Natural killer cell (primary cell): ENCODE measurements at places on chromosomes 1 and 21.

GRCh38 chr1:247110627-247111258, 6.6 kb upstream of the ZNF669 start:
- no peak for DNase-seq

- DNase-seq, result no peak
Measured at GRCh38 chr1:233668146-233668724, 54.3 kb downstream of the KCNK1 start.

DNA sequence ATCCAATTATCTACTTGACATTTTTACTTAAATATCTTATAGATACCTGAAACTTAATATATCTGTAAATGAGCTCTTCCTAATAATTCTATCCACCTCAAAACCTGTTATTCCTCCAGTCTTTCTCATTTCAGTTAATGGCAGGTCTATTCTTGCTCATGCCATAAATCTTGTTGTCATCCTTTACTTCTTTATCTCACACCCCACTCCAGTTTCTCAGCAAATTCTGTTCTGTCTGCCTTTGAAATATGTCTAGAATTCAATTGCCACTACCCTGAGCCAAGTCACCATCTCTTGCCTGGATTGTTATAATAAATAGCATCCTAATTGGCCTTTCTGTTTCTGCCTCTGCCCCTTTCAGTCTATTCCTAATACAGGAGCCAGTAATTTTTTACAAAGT, 105.8 kb downstream of the MAN1A2 start:
- no peak for DNase-seq

DNA sequence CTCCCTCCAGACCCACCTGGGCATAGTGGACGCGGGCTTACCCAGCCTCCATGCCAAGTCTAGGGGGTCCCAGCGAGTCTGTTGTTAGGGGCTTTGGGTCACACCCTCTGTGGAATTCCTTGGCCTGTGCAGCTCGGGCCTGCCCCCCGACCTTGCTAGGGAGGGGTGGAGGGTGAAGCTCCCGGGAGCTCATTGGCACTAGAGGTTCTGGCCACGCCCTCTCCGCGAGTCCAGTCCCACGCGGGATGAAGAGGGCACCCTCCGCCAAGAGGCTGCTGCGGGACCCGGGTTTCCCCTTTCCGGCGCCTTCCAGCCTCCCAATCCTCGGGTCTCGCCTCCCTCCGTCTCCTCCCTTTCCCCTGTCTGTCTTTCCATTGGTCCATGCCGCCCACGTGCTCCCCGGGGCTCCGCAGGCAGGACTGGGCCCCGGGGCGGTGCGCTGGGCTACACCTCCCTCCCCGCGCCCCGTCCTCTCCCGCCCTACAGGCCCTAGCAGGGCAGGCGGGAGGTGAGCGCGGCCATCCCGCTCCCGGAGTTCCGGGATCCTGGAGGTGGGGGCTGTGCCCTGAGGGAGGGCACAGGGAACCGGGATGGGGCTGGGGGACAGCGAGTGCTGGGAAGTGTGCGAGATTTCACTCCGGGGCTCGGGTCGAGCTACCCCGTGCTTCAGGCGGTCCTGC, 3.5 kb downstream of the RUSC1 start:
- DNase-seq, result peak; percentile 93

- peak; percentile 53 for DNase-seq
Measured at GRCh38 chr1:9539829-9540550, 725 bp downstream of the SLC25A33 start.

GRCh38 chr21:33070998-33071769, 1.2 kb downstream of the OLIG1 start:
- DNase-seq, result no peak

DNA sequence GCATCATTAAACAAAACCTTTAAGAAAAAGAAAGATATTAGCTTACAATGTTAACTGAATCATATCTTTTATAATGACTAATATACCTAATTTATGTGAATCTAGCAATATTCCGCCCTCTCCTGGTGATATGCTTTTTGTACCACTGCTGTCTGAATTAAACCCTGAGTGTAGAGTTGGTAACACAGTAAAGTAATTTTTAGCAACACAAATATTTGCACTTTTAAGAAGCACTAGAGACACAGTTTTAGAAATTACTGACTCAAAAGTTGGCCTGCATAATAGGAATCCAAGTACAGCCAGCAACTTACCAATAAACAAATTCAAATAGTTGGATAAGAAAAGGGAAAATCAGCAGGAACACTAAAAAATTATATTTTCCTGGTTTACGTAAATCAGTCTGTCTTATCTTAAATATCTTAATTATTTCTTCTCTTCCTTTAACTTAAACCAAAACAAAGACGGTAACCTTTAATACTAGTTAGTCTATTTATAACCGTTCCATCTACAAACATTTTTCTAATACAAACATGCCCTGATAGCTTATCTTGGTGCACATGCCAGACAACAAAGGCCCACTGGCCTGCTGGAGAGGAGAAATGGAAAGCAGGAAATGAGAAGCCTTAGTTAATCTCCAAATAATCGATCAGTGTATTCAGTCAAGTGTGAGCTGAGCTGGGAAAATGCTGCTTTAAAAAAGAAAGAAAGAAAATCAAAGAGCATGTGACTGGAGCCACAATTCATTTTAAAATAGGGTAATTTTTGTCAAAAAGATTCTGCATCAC, 246.0 kb downstream of the RERE start:
- DNase-seq, result no peak

GRCh38 chr1:11598461-11598860, 55.8 kb downstream of the FBXO2 start:
- DNase-seq, result no peak

DNA sequence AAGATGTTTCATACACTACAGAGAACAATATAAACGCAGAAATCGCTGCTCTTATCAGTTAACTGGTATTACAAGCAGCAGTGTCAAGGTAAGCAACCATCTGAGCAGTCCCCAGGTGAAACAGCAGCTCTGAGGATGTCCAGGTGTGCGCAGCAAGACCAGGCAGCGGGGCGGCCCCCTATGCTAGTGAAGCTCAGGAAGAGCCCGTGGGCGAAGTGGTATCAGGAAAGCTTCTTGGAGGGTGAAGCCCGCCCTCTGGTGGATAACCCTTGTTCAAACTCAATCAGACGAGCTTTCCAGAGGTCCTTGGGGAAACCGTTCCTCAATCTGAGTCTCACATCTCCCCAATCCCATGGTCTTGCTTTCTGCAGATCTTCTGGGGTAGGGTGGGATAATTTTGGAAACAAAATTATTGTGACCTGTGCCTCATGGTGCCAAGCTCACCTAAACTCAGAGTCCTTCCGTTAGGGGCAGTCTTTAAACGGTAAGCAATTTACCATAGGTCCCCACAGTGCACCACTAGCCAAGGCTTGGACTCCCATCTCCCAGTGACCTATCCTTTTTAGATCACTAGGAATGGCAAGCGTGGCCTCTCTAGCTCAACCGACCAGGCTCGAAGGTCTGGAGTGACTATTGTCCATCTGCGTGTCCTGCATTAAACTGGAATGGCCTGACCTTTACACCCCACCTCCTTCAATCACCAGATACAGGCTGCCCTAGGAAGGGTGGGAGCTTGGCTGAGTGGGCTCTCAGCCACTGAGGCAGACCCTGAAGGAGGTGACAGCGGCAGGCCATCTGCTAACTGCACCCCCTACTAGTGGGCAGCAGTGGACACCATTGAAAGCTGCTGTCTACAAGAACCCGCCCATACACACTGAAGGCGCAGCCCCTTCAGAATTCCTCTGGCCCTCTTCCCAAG, 13.6 kb upstream of the FAM110D start:
- peak; percentile 55 for DNase-seq

- no peak for DNase-seq
Measured at GRCh38 chr1:67711855-67712212, 26.8 kb downstream of the GADD45A start.

- peak; percentile 14 for DNase-seq
Measured at GRCh38 chr1:227887697-227888403, 59.9 kb downstream of the WNT9A start.

- no peak for DNase-seq
Measured at GRCh38 chr1:84598418-84598817, 24.2 kb upstream of the CTBS start.

- DNase-seq, result no peak
Measured at GRCh38 chr1:248910761-248911160, 4.7 kb downstream of the PGBD2 start.

- no peak for DNase-seq
Measured at GRCh38 chr1:57966751-57967406, 543.0 kb upstream of the DAB1 start.

GRCh38 chr21:26157801-26158200, 12.8 kb downstream of the APP start:
- DNase-seq, result no peak

DNA sequence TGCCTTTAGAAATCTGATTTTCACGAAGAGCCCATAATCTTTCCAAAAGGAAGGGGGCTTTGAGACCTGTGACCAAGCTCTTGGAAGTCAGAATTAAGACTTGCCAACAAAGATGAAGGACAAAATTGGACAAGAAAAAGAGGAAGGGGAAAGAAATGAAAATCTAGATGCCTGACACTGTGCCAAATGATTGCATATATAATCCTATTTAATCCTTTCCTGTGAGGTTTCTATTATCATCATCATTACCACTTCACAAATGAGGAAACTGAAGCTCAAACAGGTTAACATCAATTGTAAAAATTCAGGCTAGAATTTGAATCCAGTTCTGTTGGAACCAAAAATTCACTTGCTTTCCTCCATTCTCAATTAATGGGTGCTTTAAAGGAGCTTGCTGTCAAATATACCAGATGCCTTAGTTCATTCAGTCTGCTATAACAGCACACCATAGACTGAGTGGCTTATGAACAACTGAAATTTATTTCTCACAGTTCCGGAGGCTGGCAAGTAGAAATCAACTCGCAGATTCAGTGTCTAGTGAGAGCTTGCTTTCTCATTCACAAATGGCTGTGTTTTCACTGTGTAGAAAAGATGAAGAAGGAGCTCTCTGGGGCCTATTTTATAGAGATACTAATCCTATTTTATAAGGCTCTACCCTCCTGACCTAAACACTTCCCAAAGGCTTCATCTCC, 197.5 kb upstream of the ST6GALNAC5 start:
- no peak for DNase-seq

GRCh38 chr1:10117865-10118264, 85.1 kb downstream of the UBE4B start:
- no peak for DNase-seq

DNA sequence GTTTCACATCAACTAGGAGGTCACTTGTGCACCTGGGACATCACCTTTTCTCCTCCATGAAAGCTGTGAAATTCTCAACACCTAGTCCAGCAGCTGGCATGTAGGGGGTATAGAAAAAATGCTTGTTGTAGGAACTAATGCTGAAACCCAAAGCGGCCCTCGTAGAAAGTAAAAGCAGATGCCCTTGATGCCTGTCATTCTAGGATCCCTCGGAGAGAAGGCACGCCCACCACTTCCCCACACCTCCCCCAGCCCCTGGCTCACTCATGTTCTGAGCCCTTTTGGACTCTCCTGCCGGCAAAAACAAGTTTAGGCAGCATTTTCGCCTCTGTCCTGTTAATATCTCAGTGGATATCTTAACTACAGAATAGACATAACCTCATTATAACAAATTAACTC, 36.5 kb downstream of the RIPK4 start:
- no peak for DNase-seq

DNA sequence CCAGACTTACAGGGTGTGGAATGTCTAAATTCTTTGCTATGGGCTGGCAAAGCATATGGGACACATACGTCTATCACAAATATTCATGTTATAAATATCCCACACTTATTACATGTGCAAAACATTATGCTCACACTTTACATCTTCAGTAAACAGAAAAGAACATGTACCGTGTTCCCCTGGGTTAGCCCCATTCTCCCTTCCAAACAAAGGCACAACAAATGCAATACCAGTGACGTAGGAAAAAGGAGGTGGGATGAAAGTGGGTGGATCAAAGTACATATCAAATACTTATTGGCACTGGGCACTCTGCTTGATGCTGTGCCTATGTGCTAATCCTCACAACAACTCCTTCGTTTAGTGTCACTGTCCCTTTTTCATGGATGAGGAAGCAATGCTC, 170.8 kb downstream of the ZSCAN20 start:
- DNase-seq, result no peak

DNA sequence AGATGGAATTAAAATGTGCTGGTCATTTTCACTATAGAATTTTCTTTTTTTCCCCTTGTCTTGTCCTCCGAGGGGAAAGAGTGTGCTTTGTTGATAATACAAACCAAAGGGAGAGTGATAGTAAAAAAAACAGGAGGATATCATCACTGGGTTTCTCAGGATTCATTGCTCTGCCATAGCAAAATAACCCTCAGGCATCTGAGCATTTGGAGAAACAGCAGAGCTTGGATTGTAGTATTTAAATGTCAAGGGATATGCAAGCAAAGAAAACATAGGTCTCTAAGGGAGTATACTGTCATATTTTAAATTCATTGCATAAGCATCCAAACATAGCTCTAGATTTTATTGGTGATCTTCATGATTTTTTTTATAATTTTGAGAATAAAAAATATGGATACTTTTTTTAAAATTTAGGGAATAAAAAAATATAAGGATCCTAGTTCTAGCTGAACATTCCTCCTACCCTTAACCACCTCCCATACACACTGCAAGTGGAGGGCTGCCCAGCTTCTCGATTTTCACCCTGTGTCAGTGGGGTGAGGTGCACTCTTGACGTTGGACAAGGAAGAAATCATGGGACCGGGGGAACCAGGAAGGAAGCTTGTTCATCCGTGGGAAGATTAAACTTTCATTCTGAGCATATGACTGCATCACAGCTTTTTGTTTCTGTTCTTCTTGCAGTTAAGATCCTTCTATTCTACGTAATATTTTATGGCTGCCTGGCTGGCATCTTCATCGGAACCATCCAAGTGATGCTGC, 4.4 kb downstream of the ATP1B1 start:
- DNase-seq, result no peak

DNA sequence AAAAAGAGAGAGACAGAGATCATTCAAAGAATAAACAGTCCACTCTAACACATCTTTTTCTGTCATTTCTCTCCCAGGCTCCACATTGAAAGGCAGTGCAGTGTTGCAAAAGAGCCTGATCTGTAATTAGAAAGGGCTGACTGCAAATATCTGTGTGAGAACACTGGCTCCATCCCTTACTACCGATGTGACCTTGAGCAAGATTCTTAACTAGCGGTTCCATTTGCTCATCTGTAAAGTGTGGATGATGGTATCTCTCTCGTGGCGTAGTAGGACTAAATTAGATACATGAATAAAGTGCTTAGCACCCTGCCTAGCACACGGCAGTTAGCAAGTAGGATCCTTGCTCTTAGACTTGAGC, 26.9 kb upstream of the SLC44A3 start:
- DNase-seq, result no peak

- no peak for DNase-seq
Measured at GRCh38 chr1:218665221-218665620, 320.1 kb downstream of the TGFB2 start.

DNA sequence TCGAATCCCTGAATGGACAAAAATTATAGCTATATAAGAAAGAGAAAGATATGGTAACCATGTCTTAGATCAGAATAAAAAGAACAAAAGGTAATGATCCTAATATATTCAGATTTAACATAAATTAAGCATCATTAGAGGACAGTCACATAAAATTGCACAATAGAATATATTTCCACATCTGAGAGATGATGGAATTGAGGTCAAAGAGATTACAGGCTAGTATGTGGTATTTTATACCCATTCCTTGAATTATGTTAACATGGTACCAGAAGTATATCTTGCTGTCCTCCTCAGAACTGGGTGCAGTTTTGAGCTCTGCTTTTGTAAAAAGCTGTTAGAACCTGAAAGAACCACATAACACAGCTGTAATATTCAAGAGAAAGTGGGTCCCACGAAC, 245.6 kb upstream of the HOOK1 start:
- no peak for DNase-seq
